ENCODE measurements at places on chromosomes 7 and 10.

- DNase-seq, result no peak
Measured at GRCh38 chr10:73097305-73097670, 622 bp upstream of the P4HA1 start.

GRCh38 chr7:100571829-100572116 is 1.9 kb downstream of the SAP25 start:
- no peak for DNase-seq

DNA sequence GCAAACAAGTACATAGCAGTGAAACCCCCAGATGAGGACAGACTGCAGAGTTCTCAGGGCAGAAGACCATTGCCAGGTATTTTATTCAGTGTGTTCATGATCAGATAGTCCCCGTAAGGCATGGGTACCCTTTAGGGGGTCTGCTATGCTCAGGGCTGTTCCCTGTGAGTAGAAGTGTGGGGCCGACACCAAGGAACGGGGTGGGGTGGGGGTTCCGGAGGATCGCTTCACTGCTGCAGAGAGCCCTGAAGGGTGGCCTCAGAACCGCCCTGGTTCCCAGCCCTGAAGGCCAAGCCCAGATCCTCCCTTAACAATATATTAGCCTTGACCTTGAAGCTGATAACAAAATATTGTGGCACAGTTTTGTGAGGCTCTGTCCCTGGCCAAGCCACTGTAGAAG is 89.6 kb downstream of the ACTR3B start:
- DNase-seq, result no peak

DNA sequence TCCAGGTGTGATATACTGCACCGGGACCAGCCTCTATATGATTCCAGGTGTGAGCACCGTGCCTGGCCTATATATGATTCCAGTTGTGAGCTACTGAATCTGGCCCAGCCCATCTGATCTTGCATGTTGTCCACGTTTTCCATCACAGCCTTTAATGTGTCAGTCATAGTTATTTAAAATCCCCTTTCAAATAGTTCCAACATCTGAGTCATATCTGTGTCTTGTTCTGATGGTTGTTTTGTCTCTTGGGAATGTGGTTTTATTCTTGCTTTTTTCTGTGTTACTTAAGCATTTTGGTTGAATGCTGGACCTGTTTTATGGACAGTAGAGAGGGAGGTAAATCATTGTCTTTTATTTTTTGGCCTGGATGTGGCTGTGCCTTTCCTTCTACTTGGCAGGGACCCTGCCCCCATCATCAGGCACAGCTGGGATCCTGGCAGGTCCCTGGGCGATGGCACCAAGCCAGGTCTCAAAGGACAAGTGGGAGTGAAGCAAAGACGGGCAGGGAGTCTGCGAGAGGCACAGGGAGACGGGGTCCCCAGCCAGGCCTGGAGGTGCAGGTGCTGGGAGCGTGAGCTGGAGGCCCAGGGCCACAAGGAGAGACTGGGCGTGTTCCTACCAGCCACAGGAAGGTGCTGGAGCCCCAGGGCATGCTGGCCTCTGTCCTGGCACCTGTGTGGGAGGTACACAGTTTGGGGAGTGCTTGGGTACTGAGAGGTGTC is 94.7 kb downstream of the DYNC2I1 start:
- DNase-seq, result no peak

- DNase-seq, result no peak
Measured at GRCh38 chr7:126657599-126658358, 595.0 kb downstream of the GRM8 start.

- DNase-seq, result no peak
Measured at GRCh38 chr7:151020231-151020630, 4.1 kb downstream of the ATG9B start.

GRCh38 chr7:65946904-65947303 is 35.1 kb downstream of the GUSB start:
- DNase-seq, result no peak

- DNase-seq, result no peak
Measured at GRCh38 chr10:96427291-96427690, 68.5 kb upstream of the OPALIN start.

- no peak for DNase-seq
Measured at GRCh38 chr10:32937911-32938424, 20.1 kb downstream of the ITGB1 start.

DNA sequence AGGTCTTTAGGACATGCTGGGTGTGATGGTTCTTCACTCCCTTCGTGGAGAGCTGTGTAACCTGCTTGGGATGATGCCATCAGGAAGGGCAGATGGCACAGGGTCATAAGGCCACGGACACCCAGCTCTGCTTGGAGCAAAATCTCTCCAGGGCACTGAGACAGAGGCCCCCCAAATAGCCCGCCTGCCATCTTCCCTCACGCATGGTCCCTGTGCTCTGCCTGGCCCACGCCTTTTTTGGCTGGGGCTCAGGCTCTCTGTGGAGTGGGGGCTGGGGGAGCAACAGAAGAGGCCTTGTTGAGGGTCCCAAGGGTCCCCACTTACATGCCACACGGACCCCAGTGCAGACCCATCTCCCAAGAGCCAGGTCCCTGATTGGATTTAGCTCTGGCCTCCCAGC is 93.3 kb upstream of the RET start:
- peak; percentile 20 for DNase-seq

- no peak for DNase-seq
Measured at GRCh38 chr10:100729862-100730724, 15.3 kb upstream of the PAX2 start.

- DNase-seq, result no peak
Measured at GRCh38 chr10:71750124-71750841, 23.0 kb downstream of the VSIR start.

GRCh38 chr10:125689955-125690569 is 7.1 kb upstream of the TEX36 start:
- no peak for DNase-seq

DNA sequence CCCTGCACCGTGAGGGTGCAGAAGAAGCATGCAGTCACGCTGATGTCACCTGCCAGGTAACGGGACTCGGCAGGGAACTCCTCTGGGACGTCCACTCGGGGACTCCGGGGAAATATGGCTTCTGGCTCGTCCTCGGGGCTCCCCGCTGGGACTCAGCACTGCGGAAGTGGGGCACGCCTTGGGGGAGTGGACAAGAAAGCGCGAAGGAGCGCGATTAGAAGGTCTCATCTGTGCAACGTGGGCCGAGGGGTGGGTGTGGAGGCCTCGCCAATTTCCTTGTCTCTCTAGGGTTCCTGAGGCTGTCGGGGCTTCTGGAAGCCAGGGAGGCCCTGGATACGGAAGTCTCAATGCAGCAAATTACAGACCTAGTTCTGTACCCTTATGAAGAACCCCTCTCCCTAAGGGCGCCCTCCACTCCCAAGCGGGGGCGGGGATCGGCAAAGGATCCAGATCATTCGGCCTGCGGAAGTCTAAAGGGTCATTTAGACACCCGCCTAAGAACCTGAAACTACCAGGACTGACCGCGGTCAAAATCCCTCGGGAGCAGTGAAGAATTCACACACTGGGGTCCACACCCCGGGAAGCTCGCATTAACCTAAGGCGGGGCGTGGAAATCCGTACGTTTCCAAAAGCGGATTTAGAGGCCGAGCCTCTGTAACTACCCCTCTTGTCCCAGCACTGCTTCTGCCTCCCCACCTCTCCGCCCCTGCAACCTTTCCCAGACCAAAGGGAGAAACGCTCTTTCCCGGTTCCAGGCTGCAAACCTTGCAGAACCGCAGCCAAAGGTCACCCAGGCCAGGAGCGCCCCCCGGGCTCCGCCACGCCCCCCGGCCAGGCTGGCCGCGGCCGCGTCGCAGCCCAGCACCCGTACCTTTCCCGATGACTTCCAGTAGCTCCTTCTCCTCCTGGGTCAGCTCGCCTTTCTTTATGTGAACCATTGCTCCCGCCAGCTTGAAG is 640 bp downstream of the ANKMY2 start:
- DNase-seq, result peak; percentile 68

DNA sequence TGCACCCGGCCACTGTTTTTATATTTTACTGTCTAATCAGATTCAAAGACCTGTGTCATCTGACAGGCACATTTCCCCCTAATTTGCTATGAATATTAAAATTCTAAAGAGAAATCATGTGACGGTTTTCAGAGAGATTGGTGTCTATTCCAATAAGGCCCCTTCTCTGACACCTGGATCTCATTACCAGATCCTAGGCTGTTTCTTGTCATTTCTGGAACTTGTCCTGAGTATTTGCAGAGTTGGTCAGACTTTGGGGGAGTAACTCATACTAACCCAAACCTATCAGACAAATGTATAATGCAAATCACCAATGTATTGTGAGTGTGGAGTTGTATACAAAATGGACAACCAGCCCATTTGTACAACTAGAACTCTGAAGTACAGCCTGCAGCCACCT is 29.5 kb downstream of the MYO1G start:
- DNase-seq, result no peak

DNA sequence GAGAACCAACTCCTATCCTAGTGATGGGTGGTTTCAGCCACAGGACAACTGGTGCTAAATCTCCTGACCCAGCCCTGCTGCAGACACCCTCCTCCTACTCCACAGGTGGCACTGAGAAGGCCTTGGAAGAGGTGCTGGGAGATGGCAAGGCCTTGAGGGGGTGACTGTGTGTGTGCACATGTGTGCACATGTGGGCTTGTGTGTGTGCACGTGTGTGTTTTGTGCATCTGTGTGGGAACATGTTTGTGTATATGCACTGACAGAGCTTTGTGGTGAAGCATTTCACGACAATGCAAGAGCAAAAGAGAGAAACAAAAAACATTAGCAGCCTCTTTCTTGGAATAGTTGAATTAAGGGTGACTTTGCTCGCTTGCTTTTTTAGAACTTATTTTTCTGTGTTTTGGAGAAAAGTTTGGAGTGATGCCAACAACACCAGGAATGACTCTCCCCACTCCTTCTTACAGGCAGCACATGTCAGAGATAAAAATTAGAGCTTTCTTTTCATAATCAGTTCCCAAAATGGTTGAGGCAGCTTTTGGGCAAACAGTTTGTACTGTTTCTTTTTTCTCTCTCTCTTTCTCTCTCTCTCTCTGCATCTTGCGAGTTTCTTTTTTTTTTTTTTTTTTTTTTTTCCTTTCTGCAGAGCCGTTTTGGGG is 69.5 kb downstream of the SEC61G start:
- no peak for DNase-seq

- DNase-seq, result no peak
Measured at GRCh38 chr7:1940402-1940786, 270.3 kb downstream of the ELFN1 start.

DNA sequence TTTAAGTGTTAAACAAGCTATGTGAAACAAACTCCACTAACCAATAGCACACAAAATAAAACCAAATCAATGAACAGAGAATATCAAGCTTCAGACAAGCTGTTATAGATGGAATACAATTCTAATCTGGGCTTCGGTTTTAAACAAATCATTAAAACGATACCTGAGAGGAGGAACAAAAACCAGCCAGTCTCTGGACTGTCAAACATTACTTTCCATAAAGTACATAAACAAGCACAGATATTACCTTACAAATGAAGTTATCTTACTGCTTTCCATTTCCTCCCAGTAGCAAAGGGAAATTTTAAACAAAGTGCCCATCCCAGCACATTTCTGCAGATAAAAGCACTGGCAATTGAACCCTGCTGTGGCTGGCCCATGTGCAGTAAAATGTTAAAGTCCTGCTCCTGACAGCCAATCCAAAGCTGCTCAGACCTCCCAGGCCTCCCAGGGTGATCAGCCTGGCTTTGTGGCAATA is 128.0 kb downstream of the NRCAM start:
- no peak for DNase-seq

DNA sequence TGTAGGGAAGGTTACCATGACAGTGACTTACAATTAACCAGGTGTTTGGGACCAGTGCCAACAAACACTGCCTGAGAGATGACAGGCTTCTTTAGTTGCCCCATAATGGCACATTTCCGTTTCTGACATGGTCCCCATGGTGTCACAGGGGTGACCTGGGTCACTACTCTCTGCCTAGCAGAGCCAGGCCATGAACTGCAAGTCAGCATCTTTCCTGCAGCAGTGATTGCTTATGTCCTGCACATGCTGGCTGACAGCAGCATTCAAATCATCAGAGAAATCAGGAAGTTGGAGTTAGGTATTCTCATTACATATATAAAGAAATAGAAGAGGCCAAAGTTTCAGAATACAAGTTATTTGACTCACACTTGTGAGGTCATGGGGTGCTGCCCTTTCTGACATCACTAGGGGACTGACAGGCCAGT is 47.1 kb upstream of the ZNRF2 start:
- DNase-seq, result no peak

GRCh38 chr10:2681891-2682290 is 385.5 kb upstream of the PFKP start:
- DNase-seq, result no peak

- no peak for DNase-seq
Measured at GRCh38 chr10:106392778-106393177, 771.7 kb downstream of the SORCS1 start.

DNA sequence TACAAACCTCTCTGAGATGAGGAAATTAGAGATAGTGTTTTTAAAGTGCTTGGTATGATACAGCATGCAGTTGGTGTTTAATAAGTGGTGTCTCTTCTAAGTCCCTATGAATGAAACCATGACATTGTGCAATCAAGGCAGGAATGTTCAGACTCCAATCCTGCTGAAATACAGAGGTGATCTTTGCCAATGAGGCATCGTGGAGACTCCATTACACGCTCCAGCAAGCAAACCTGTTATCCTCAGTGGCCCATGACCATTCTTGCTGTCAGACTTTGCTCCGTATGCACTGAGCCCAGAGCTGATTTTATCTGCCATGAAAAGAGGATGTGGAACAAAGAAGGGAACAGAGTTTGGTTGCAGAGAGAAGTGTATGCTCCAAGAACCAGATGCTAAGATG is 47.3 kb downstream of the CDHR3 start:
- DNase-seq, result no peak

DNA sequence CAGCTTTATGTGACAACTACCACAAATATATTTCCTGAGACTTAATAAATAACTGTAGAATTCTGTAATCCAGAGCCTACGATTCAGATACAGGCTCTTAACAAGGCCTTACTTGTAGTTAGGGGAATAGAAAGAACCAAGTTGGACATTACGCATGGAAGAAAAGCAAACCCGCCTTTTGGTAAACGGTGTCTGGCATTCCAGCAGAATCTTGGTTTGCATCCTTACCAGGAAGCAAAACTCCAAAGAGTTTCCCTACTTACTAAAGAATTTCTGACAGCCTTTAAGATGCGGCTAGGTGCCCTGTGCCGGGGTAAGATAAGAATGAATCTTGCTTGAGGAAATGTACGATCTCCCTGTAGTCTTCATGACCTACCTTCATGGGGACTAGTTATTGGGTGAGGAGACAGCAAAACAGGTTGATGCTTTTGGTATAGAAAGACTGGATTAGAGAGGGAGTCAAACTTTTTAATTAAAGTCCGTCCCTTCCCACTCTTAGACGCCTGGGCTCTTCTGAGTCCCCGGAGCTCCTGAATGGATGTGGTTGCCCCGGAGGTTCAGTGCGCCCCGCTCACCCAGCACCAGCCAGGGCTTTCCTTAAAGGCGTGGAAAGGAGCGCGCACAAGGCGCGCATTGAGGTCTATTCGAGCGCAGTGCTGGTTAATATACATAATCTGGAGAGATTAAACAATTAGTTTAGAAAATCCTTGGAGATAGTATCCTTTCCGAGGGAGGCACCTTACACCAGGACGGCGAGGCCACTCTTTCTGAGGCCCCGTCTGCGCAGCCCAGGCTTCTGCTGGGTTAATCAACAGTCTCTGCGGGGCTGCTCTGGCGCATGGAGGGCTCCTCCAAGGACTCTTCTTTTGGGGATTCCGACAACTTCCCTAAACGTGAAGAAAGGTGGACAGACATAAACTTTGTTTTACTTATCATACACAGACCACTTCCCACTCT is 11.5 kb downstream of the PTF1A start:
- no peak for DNase-seq

GRCh38 chr7:36929791-36930190 is 205.5 kb upstream of the AOAH start:
- no peak for DNase-seq
